ENCODE measurements at places on chromosomes 1 and 21. TPM values are rescaled to one million over a fixed set of nuclear protein-coding genes. Genes with fewer than 3 reads are reported as not detected.

CAMK2N1 gene
- 73.5 TPM for polyA plus RNA-seq

CDC20 gene
- 36.9 TPM for polyA plus RNA-seq

DNA sequence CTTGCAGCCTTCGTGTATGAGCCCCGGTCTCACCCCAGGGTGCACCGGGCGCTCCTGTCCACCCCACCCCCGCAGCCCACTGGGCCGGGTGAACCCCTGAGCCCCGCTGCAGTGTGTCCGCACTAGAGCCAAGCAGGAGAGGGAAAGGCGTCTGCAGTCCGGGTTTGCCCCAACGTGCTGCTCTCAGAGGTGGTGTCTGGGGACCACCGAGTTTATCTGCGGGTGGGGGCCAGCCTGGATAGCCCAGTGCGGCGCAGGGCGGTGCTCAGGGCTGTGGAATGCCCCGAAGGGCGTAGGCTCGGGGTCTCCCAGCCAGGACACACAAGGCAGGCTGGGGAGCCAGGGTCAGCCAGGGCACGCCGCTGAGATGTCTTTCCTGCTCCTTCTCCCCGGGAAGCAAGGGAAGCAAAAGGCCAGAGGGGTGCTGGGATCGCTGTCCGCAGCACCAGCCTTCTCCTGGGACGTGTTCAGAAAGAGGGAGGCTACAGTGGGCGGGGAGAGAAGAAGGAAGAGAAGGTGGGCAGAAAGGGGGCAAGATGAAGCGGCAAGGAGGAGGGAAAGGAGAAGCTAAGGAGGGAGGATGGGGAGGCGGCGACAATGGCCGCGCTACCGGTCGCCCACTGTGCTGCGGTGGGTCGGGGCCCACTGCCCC lies 56.6 kb downstream of the MAB21L3 start:
- no peak for DNase-seq

DNA sequence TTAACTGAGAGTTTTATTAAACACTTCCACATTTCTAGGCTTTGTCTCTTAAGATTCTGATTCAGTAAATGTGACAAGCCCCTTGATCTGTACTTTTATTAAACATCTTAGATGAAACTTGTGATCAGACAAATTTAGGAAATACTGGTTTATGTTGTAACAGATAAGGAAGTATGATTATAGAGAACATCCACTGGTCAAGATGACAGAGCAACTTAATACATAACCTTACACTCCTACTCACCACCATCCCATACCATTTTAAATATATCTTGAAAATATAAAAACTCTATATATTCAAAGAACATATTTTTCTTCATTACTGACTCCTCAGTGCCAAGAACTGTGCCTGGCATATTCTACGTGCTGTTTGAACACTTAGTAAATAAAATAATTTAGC lies 217.5 kb downstream of the LRRC40 start:
- DNase-seq, result no peak

- no peak for DNase-seq
Observed at GRCh38 chr1:102550729-102551384, 554.1 kb upstream of the OLFM3 start.

GRCh38 chr1:228903434-228904071 lies 168.3 kb downstream of the RHOU start:
- no peak for DNase-seq
